ENCODE measurements at places on chromosomes 12 and 14.
A peak's percentile ranks its signal among the peaks of the same experiment; 100 is the strongest.

GRCh38 chr12:71721783-71722505 is 32.7 kb upstream of the RAB21 start:
- DNase-seq = no peak

GRCh38 chr14:103206836-103207387 is 83.7 kb downstream of the TNFAIP2 start:
- peak; percentile 88 for DNase-seq

GRCh38 chr12:107903341-107904061 is 129.0 kb downstream of the ASCL4 start:
- no peak for DNase-seq

- DNase-seq = no peak
These were observed 53.3 kb downstream of the BDKRB1 start for GRCh38 chr14:96309133-96309895.
